ENCODE measurements at places on chromosomes 3 and 15. TPM values are rescaled to one million over a fixed set of nuclear protein-coding genes. Genes with fewer than 3 reads are reported as not detected.

DNA sequence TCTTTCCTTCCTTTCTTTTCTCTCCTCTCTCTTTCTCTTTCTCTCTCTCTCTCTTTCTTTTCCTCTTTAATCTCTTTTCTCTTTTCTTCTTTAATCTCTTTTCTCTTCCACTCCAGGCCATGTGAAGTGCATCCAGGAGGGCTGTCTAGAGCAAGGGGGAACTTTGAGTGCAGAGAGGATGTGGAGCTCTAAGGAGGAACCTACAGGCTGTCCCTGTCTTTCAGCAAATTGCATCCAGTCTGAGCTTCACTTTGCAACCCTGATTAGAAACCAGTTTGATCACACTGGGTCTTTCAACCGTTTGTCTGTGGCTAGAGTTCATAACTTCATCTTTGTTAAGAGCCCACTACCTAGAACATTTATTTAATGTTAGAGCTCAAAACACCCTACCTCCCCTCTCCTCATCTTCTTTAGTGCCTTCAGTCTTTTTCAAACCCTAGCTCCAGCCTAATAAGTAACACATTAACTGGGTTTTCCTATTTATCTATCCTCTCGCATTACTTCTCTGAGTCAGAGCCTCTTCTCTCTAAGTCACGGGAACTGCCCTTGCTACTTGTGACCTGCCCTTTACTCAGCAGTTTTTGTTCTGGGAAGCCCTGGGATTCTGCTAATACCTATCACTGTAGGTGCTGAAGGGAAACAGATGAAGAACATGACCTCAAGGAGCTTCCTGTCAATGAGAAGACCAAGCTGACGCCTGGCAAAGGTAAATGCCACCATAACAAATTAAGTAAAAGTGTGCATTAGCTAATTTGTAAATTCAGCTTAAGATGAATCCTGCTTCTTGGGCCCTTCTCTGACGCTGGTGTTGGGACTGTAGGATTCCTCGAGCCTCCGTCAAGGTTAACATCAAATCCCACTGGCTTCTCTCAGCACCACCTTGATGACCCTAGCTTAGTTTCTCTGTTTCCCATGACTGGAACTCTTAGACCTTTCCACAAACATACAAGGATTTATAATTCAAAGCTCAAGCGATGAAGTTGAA, at the start of gene GCNT3:
Gene GCNT3, plus strand, starts transcription at position 508 of the 985 bp plus-strand sequence. CDS start 6,456 bp downstream, outside the sequence.
- H3K27ac ChIP-seq, result peak within 1 kb of the TSS; percentile 65
- H3K4me1 ChIP-seq, result peaks cover 7% of the 10 kb centered on the region
- H3K27me3 ChIP-seq, result peaks cover 13% of the 10 kb centered on the region

- peaks cover 3% of the 10 kb centered on the region for H3K27me3 ChIP-seq
- H3K4me3 ChIP-seq, result no peak overlapping the region
- H3K27ac ChIP-seq, result no peak overlapping the region
- H3K36me3 ChIP-seq, result peaks cover 2% of the 10 kb centered on the region
- no peaks in the 10 kb centered on the region for H3K4me1 ChIP-seq
- DNase-seq, result no peak
Measured at GRCh38 chr3:113966172-113966571, 18.4 kb downstream of the ZDHHC23 start.

DNA sequence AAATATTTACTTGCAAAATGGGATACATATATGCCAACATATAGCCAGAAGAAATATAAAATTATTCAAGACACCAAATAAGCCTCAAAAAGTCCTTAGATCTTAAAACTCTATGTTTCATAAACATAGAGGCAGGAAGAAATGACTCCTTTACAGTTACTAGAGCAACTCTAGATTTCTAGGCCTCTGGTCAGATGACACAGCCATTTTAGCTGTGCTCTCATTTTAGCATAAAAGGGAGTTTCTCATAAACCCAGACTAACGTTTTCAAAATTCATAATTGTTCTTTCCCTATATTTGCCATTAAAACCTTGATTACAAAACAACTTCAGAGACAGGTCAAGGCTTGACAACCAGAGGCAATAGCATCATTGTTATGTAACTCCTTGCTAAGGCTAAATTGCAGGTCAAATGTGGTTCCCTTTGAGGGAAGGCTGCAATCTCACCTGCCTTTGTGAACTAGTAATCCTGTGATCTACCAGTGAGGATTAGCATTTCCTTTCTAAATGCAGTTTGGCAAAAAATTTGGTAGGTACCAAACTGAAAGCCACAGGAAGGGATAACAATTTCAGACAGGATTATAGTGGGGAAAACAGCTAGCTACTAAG, 8.2 kb downstream of the THOC7 start:
- peaks cover 9% of the 10 kb centered on the region for H3K4me1 ChIP-seq
- H3K27ac ChIP-seq, result no peak overlapping the region
- no peak for DNase-seq
- no peaks in the 10 kb centered on the region for H3K36me3 ChIP-seq
- H3K27me3 ChIP-seq, result no peaks in the 10 kb centered on the region
- no peak overlapping the region for H3K4me3 ChIP-seq

GRCh38 chr3:70000028-70000410, 486 bp downstream of the SAMMSON start:
- DNase-seq, result no peak
- no peaks in the 10 kb centered on the region for H3K36me3 ChIP-seq
- peaks cover 28% of the 10 kb centered on the region for H3K4me1 ChIP-seq
- H3K27ac ChIP-seq, result no peak overlapping the region
- no peaks in the 10 kb centered on the region for H3K27me3 ChIP-seq

CCR8 gene
- not detected for total RNA-seq

DNA sequence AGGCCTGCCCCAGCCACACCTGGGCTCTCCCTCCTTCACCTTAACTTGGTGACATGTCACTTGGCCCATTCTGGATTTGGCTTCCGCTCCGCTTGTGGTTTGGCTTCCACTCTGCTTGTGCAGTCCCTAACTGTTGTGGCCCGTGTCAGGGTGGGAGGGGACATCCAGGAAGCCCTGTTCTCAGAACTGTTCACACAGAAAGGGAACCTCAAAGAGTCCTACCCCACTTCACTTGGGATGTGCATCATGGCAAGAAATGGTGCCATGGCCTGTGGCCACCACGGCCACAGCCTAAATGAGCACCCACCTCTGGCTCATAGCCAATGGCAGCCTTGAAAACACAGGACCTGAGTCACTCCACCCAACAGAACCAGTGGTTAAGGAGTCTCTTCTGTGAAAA, 63.4 kb downstream of the CYP19A1 start:
- H3K36me3 ChIP-seq, result no peaks in the 10 kb centered on the region
- H3K4me1 ChIP-seq, result no peaks in the 10 kb centered on the region
- H3K27me3 ChIP-seq, result peaks cover 43% of the 10 kb centered on the region
- no peak overlapping the region for H3K4me3 ChIP-seq
- no peak overlapping the region for H3K27ac ChIP-seq
- no peak for DNase-seq

MYH15 gene
- 0.05 TPM for total RNA-seq

- peaks cover 51% of the 10 kb centered on the region for H3K4me1 ChIP-seq
- no peak overlapping the region for H3K4me3 ChIP-seq
- DNase-seq, result peak; percentile 73
- H3K36me3 ChIP-seq, result peaks cover 4% of the 10 kb centered on the region
- H3K27ac ChIP-seq, result no peak overlapping the region
Measured at GRCh38 chr15:74180881-74181602, 7.5 kb downstream of the ISLR start.

- DNase-seq, result no peak
- no peak overlapping the region for H3K4me3 ChIP-seq
- no peaks in the 10 kb centered on the region for H3K27me3 ChIP-seq
- H3K27ac ChIP-seq, result no peak overlapping the region
- H3K4me1 ChIP-seq, result peaks cover 41% of the 10 kb centered on the region
Measured at GRCh38 chr3:86792316-86792715, 198.6 kb downstream of the VGLL3 start.

CPN2 gene
- not detected for total RNA-seq

GPR171 gene
- total RNA-seq, result not detected

- peaks cover 20% of the 10 kb centered on the region for H3K36me3 ChIP-seq
- H3K4me1 ChIP-seq, result no peaks in the 10 kb centered on the region
Measured at GRCh38 chr3:37974121-37975083, 16.2 kb upstream of the VILL start.

DNA sequence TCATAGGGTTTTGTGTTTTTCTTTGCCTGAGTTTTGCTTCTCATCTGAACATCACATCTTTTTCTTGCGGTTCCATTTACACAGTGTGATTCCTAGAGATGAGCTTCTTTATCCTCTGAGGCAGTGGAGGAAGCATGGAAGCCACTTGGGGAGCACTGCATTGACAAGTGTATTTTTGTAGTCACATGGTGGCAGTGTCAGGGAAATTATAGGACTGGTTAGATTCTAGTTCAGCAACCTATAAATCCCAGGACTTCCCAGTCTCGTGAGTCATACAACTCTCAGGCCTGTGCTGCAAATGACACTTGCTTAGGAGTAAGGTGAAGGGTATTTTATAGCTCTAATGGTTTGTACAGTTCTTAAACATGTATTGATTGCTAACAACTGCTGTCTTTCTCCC, 58.4 kb downstream of the RBM6 start:
- H3K27me3 ChIP-seq, result no peaks in the 10 kb centered on the region
- H3K27ac ChIP-seq, result peak overlapping the region; percentile 38
- H3K4me1 ChIP-seq, result peaks cover 11% of the 10 kb centered on the region
- peaks cover 10% of the 10 kb centered on the region for H3K36me3 ChIP-seq
- DNase-seq, result no peak

AGBL1 gene
- not detected for total RNA-seq

Measured in chondrocyte (in vitro differentiated cells).